ENCODE measurements at places on chromosomes 1 and 21.

- DNase-seq: no peak
These were observed 595 bp downstream of the CRYBG2 start for GRCh38 chr1:26353210-26353859.

DNA sequence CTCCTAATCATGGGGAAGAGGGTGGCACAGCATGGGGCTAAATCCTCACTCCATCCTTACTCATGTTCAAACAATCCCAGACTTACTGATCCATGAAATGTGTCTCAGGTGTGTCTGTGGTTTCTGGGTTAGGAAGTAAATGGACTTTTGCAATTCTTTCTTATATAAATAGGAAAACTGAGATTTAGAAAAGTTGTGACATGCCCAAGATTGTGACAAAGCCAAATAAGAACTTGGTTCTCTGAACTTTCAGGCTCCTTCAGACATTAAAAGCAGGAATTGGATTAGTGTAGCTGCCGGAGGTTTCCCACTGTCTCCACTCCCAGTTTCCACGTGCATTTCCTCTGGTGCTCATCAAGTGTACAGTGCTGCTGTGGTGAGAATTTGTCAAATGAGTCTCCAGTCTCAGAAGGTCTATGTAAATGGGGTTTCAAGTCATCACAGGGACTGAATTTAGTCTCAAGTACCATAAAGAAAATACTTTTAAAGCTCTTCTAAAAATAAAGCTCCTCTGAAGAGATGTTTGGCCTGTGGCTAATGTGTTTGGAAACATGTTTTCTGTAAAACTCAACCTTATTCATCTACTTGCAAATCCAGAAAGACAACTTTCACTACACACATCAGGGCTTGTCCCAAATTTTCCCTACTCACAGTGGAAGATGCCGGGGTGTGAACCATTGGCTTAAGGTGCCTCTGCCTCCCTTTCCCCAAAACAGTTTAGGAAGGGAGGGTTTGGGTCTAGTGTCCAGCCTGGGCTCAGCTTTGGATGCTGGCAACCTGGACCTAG lies 115.2 kb downstream of the NGF start:
- no peak for DNase-seq

- no peak for DNase-seq
These were observed 96.6 kb upstream of the ETV3 start for GRCh38 chr1:157234705-157235273.

- no peak for DNase-seq
These were observed 5.1 kb upstream of the ENAH start for GRCh38 chr1:225658041-225658440.

DNA sequence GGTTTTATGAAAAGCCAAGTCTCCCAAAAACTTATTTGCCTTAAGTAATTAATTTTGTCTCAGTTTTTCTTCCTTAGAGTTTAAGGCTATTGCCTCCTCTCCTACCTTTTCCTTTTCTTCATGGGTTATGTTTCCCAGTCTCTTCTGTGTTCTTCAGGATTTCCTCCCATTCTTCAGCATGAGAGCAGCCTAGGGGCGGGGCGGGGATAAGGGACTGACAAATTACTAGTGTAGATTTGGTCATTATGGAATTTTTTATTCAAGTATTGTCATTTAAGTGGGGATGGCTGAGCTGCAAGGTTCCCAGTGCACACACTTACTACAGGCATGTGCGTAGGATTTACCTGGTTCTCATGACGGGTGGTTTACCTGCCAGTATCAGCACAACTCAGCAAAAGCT lies 35.2 kb upstream of the PIGV start:
- DNase-seq: no peak

- no peak for DNase-seq
These were observed 3.4 kb downstream of the CACHD1 start for GRCh38 chr1:64473367-64473766.

DNA sequence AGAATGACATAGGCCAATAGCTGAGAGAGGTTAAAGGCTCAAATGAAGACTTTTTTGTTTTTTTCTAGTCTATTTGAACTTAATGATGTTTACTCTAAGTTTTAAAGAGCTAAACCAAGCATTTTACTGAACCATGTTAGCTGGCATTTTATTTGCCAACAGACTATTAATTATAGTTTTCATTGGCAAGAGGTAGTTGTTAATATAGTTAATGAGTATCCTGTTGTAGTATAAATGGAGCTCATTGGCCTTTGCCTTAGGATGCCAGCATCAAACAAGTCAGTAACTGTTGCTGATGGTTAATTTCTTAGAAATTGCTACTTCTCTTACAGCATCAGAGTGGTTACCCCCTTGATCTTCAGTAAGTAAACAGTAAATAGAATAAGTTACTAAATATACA lies 339.0 kb upstream of the B3GALT2 start:
- no peak for DNase-seq

- DNase-seq: no peak
These were observed 29.9 kb downstream of the DHRS3 start for GRCh38 chr1:12587981-12588640.

DNA sequence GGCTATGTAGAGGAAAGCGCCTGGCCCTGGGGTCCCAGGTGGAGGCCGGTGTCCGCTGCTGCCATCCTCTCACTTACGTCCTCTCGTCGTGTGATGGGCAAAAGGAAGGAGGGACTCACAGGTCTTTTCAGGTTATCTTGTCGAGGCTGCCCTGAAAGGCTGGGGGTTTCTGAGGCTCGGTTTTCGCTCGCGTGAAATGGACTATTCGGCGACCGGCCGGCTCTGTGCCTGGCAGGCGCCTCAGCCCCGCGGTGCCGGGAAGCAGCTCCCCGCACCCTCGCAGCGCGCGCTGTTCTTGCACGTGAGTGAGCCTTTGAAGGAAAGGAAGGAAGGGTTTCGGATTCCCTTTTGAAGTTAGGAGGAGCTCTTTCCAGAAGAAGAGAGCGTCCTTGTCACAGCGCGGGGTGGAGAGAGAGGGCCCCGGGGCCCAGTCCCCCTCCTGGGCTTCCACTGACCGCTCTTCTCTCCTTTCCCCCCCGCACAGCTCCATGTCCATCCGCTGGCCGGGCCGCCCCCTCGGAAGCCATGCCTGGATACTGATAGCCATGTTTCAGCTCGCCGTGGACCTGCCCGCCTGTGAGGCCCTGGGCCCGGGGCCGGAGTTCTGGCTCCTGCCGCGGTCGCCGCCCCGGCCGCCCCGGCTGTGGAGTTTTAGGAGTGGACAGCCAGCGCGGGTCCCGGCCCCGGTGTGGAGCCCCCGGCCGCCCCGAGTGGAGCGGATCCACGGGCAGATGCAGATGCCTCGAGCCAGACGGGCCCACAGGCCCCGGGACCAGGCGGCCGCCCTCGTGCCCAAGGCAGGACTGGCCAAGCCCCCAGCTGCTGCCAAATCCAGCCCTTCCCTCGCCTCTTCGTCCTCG lies 57.2 kb downstream of the AJAP1 start:
- DNase-seq: no peak

DNA sequence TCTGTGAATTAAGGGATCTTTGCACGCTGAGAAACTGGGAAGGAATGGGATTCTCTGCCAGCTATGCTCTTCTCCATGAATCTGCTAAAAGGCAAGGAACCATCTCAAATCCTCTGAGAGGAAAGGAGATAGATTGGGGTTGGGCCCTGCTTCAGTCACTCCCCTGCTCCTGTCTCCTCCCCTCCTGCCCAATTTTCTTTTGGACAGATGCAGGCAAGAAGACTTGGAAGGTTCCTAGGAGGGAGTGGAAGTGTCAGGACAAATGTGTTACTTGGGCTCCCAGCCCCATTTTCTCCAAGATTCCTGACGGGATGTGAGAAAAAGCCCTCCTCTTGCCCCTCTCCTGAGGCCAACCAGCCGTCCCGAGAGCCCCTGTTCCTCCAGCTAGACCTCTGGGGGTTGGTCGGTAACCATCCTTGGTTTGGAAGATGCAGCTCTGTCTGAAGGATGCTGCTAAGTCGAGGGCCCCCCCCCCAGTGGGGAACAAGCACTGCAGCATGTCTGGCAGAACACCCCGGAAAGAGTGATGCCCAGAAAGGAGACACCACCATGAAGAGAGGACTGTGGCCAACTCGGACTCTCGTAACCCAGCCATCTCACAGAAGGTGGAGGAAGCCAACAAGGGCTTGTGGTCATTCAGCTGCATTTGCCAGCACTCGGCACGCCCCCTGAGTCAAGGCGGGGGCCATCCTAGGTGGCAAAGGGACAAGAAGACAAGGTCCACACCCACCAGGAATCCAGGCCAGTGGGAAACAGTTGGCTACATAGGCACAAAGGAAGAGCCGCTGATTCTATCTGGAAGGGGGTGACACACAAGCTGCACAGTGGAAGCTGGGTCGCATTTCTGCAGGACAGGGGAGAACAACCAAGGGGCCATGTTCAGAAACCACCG lies 43.7 kb downstream of the CDK18 start:
- DNase-seq: no peak

DNA sequence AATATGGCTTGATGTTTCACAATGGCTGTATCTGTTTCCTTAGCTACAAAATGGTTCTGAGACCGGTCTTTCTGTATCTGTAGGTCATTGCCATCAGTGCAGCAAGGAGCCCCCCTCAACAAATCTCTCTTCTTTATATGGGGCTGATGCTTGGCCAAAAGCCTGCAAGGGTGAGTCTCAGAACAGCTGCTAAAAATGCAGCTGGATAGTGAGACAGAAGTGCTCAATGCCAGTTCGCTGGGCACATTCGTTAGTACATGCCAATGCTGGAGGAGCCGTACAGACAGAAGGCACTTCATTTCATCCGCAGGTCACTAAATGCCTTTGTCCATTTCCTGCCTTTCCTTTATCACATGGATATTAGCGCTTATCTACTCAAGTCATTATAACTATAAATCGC lies 67.3 kb downstream of the RUNX1 start:
- no peak for DNase-seq

DNA sequence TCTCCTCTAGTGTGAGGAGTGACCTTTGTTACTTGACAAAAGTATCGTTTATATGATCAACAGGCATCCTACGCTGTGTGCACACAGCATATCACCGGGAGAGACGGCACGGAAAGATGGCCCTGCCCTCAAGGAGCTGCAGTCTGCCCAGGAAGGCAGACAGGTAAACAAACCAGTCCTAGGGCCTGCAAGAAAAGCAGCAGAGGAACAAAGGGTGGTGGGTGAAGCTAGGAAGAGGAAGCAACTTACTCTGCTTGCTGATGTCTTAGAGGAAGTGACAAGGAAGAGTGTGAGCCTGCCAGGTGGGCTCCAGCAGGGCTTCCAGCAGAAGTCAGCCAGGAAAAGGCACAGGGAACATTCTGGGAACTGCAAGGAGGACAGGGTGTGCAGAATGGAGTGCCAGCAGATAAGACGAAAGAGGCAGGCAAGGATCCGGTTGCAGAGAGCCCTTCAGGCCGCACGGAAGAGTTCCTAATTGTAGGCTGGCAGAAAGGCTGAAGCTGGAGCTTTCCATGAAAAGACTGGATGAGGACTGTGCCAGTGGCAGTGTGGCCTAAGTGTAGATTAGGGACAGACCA lies 106.7 kb downstream of the SLC45A1 start:
- no peak for DNase-seq

DNA sequence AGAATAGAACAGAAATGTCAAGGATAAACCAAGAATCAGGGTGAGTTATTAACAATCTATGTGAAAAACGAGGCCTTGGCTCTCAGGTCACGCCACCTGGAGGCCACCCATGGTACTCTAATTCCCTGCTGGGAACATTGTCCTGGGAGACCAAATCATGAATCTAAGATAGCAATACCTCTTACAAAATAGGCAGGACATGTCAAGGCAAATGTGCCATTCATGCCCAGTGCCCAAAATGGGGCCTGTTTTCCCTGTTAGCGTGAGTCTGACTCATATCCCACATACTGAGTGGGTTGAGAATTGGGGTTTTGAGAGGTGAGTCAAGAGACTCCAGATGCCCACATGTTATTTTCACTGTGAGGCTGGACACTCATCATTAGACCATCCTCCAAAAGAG lies 380.8 kb downstream of the HHIPL2 start:
- no peak for DNase-seq

GRCh38 chr1:233459968-233460367 lies 132.4 kb downstream of the MAP3K21 start:
- no peak for DNase-seq

- DNase-seq: no peak
These were observed 1074.3 kb downstream of the TTLL7 start for GRCh38 chr1:82924666-82925065.

DNA sequence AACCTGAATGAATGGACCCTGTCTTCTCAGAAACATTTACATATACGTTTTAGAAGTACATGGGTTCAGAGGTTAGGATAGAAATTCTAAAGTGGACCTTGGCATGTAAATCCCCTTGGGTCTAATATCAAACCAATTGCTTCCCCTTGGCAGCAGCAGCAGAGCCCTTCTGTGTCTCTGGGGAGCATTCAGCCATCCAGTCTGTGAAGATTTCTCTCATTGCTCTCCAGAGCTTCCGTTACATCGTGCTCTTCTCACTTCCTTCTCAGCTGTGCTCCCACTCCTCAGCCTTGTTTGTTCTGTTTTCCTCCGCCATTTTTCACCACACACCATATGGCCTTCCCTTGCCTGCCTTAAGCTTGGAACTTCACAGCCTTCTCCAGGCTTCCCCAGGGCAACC lies 61.5 kb upstream of the ATP1B1 start:
- DNase-seq: no peak

DNA sequence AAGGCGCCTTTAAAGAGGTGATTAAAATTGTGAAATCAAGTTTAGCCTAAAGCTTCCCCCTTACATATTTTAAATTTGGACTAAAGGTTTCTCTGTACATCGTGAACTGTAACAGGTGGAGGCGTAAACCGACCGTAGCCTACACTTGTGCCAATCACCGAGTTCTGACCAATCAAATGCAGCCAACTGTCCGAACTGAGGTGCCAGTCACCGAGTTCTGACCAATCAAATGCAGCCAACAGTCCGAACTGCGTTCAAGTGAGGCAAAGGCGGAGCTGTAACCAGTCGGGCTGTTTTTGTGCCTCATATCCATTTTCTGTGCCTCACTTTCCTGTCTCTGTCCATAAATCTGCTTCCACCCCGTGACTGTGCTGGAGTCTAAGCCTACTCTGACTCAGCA lies 7.4 kb downstream of the TFF1 start:
- DNase-seq: no peak

GRCh38 chr21:44647222-44647552 lies 973 bp downstream of the KRTAP10-11 start:
- no peak for DNase-seq

DNA sequence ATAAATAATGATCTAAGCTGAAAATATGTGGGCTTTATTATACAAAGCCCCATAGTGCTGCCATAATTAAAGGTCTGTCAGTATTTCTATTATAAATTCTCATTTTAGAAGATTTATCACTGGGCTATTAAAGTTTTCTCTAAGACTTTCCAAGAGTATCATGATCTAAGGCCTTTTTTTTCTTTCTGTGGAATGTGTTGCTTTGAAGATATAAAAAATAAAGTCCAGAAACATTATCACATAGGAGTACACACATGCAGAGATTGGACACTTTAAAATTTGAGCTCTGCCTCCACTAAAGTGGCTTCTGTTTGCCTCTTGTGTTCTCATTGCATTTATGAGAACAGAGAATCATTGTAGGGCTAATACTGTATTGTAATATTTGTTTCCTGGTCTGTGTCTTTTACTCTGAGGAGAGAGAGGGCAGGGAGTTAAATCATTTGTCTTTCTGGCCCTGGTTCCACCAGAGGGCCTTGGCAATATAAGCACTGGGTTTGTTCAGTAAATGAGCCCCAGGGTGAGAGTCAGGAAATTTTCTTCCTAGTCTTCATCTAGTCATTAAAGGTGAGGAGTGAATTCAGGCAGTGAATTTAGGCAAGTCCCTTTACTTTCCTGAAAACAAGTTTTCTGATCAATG lies 70.2 kb downstream of the NFIA start:
- DNase-seq: no peak

Measured in GM18507 (cell line).